ENCODE measurements at places on chromosomes 6 and 20. TPM values are rescaled to one million over a fixed set of nuclear protein-coding genes. Genes with fewer than 3 reads are reported as not detected.
A peak's percentile ranks its signal among the peaks of the same experiment; 100 is the strongest.

SNPH gene
- total RNA-seq = 1.3 TPM

TP53TG5 gene
- total RNA-seq = not detected

SULF2 gene
- 1.3 TPM for total RNA-seq

SRMS gene
- total RNA-seq = not detected

PAK1IP1 gene
- 4.0 TPM for total RNA-seq

C6orf118 gene
- total RNA-seq = not detected

LRP11 gene
- 1.3 TPM for total RNA-seq

KCNQ5 gene
- total RNA-seq = 6.7 TPM

PSORS1C2 gene
- total RNA-seq = not detected

COL11A2 gene
- total RNA-seq = 0.27 TPM

ABCC10 gene
- total RNA-seq = 25.9 TPM

REM1 gene
- 0.27 TPM for total RNA-seq

HLA-DPA1 gene
- total RNA-seq = 618 TPM

GNMT gene
- 1.1 TPM for total RNA-seq

CRNKL1 gene
- total RNA-seq = 10.2 TPM

- DNase-seq = no peak
Observed at GRCh38 chr6:28940294-28940857, 16.6 kb upstream of the TRIM27 start.

- no peak for DNase-seq
Observed at GRCh38 chr6:162533009-162533400, 194.6 kb downstream of the PRKN start.

DNA sequence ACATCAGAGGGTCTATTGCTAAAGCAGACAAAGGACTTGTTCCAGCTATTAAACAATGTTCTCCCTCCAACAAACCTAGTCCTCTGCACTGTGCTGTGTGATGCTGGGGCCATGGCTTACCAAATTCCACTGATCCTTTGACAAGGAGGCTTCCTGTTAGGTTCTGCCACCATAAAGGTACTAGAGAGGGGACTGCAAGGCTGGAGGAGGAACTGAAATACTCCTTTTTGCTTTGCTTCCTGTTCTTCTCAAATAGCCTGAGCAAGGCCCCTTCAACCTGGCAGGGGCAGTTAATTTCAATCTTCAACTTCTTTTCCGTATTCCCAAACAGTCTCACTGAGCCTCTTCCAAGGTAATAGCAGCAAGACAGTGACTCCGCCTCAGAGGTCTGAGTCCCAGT lies 286.4 kb upstream of the IRAK1BP1 start:
- DNase-seq = no peak

GRCh38 chr20:63791497-63792156 lies 39.4 kb downstream of the ZBTB46 start:
- DNase-seq = no peak

GRCh38 chr6:44897316-44897715 lies 430.8 kb upstream of the RUNX2 start:
- no peak for DNase-seq

DNA sequence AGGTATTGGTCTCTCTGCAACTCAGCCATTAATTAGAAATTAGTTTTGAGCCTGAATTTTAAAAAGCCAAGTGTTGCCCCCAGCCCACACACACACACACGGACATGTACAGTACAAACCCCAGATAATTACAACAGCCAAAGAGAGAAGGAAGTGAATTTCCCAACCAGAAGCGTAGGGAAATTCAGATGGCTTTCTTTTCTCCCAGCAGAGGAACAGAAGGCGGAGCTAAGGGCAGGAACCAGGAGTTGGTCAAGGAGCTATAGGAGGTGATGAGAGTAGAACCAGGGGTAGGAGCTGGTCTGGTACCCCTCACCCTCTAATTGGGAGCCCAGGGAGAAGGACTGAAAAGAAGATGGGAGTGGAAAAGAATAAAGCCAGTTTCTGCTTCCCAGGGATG lies 3.9 kb upstream of the ZBTB9 start:
- DNase-seq = no peak

- DNase-seq = no peak
Observed at GRCh38 chr6:51675020-51675921, 412.1 kb downstream of the PKHD1 start.

DNA sequence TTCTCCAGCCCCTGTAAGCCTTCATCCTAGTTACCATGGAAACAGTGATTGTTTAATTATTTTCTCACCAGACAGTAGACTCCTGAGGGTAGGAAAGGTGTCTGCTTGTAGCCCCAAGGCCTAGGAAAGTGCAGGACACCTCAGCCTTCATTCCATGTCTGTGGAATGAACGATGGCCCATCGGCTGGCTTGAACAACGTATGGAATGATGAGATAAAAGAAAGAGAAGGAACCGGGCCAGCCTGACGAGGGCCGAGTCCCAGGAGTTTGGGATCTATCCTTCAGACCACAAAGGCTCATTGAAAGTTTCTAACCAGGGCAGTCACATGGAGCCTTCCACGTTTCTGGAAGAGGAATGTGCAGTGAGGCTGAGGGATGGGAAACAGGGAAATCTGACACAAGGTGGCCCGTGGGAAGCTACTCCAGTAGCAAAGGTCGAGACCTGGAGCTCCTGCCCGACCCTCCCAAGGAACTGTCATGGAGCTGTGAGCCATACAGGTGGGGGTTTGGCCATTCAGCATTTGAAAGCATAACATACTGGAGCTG lies 46.1 kb downstream of the PRDM1 start:
- DNase-seq = no peak

GRCh38 chr20:35284992-35285805 lies 627 bp upstream of the EIF6 start:
- no peak for DNase-seq

- DNase-seq = no peak
Observed at GRCh38 chr6:113560908-113561307, 296.2 kb upstream of the MARCKS start.

GRCh38 chr6:131949909-131950766 lies 1.0 kb downstream of the CCN2 start:
- DNase-seq = no peak

DNA sequence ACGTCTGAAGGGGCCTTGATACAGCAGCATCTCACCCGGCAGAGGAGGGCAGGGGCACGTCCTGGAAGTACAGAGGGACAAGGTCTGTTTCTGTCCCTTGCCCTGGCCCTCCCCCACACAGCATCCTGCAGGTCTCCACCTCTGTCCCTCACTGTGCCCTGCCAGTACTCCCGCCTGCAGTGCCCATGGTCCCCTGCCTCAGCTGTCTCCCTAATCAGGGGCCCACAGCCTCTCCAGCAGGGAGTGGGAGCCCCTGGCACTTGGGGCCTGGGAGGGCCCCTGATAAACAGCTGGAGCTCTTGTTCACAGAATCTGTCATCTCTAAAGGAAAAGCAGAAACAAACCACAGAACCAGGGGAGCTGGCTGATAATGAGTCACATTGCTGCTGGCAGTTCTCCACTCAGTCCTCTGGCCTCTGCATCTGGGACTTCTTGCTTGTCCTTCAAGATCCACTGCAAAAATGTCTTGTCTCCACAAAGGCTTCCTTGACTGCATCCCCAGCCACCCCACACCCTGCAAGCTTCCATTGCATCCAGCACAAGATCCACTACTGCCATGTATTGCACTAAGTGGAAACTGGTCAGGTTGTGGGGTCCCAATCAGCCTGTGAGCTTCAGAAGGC lies 33.2 kb upstream of the TAF8 start:
- no peak for DNase-seq

- DNase-seq = no peak
Observed at GRCh38 chr20:19347943-19348456, 135.6 kb downstream of the SLC24A3 start.

- DNase-seq = no peak
Observed at GRCh38 chr6:2855061-2855519, 13.4 kb upstream of the SERPINB1 start.

DNA sequence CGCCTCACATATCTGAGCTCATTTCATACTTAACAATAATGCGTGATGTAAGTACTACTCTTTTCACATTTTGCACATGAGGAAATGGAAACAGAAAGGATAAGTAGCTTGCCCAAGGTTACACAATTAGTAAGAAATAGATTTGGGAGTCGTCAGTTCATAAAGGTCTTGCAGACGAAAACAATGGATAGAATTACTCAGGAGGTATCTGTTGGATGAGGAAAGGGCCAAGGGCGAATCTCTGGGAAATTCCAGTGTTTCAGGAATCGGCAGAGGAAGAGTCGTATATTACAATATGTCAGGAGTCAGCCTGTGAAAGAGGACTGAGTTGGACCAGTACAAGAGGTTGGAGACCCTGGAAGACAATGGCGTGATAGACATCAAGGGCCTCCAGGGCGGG lies 12.8 kb upstream of the EDN1 start:
- no peak for DNase-seq

DNA sequence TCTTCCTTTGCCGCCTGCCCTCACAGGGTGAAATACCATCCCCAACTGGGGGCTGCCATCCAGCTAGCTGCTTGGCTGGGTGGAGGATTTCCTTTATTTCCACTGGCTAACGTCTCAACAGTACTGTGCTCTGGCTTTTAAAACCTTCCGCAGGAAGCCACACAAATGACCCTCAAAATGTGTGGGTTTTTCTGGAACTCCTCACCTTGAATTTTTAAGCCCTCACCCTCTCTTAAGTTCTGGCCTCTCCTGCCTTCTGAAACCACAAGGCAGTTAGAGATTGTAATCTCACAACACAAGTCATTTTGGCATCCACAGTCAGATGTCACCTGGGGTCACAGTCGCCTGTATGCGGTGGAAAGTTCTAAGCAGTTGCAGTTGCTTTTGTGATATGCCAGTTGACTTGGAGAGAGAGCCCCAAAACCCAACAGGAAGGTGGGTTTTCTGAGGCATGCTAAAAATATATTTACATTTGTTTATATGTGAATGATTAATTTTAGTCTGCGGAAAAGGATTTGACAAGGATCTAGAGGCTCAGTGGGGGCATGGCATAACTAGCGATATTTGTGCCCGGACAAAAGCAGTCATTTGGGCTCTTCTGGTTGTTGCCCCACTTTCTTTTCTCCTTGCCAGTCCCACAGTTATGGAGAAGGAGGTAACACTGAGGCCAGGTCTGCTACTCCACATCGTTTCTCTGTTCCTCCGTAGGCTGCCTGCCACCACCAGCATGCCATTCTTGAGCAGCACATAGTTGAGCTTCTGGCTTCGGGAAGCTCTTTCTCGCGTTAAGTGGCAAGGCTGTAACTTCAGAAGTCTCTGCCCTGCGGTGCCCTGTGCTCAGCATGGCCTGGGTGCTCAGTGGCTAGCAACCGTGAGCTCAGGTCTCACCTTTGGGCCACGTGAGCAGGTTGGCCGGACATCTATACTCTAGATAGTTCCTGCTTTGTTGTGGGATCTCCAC lies 335.3 kb downstream of the CD83 start:
- peak; percentile 99 for DNase-seq

- no peak for DNase-seq
Observed at GRCh38 chr6:54586251-54586650, 260.3 kb upstream of the FAM83B start.

DNA sequence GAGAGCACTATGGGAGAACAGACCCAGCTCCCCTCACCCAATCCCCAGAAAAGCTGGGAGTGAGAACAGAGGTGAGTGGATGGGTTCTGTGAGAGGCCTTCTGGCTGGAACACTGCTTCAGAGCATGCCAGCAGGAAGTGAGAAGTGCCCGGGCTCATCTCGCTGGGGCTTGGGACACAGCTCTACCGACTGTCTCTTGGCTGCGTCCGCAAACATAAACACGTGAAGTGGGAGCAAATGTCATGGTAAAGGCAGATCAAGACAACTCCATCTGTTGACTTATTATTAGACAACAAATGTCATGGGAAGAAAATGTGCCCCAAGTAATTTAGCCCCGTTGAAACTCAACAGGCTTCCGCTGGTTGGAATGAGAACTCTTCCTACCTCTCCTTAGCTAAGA lies 25.9 kb downstream of the GNAS-AS1 start:
- no peak for DNase-seq

GRCh38 chr20:23061734-23062561 lies 12.5 kb upstream of the THBD start:
- peak; percentile 44 for DNase-seq

GRCh38 chr20:53872561-53873229 lies 197.7 kb downstream of the BCAS1 start:
- peak; percentile 37 for DNase-seq

GRCh38 chr20:44552050-44552449 lies 30.2 kb upstream of the SERINC3 start:
- no peak for DNase-seq
